Cerebellar nuclear complex (tissue), 1 donor: ENCODE measurements at places on chromosomes 3 and 15.

GRCh38 chr3:16300881-16301359 is 35.9 kb downstream of the OXNAD1 start:
- DNase-seq = no peak

DNA sequence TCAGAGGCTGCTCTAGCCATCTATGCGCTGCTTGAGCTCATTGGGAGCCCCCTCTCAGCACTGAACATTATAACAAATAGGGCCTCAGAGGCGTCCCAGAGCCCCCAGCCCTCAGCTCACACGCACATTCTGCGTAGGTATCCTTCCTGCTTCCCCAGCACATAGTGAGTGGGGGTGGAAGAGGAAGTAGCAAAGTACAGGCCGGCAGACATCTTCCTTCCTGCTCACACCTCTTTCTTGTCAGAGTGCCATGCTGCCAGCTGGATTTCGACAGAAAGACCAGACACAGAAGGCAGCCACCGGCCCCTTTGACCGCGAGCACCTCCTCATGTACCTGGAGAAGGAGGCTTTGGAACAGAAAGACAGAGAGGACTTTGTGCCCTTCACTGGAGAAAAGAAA is 16.6 kb downstream of the TMOD2 start:
- DNase-seq = no peak

DNA sequence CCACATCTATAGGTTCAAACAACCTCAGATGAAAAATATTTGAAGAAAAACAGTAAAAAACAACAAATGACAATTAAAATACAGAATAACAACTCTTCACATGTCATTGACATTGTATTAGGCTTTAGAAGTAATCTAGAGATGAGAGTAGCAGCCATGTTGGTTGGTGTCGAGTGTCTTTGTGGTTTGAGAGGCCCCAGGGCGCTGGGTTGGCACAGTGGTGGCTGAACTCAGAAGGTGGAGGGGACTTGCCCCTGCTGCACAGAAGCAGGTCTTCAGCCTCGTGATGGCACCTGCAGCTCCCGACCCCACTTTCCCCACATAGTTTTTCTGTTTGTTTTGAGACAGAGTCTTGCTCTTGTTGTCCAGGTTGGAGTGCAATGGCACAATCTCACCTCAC is 187.2 kb downstream of the OSBPL10 start:
- DNase-seq = no peak

GRCh38 chr15:67076147-67076843 is 10.9 kb downstream of the SMAD3 start:
- no peak for DNase-seq

DNA sequence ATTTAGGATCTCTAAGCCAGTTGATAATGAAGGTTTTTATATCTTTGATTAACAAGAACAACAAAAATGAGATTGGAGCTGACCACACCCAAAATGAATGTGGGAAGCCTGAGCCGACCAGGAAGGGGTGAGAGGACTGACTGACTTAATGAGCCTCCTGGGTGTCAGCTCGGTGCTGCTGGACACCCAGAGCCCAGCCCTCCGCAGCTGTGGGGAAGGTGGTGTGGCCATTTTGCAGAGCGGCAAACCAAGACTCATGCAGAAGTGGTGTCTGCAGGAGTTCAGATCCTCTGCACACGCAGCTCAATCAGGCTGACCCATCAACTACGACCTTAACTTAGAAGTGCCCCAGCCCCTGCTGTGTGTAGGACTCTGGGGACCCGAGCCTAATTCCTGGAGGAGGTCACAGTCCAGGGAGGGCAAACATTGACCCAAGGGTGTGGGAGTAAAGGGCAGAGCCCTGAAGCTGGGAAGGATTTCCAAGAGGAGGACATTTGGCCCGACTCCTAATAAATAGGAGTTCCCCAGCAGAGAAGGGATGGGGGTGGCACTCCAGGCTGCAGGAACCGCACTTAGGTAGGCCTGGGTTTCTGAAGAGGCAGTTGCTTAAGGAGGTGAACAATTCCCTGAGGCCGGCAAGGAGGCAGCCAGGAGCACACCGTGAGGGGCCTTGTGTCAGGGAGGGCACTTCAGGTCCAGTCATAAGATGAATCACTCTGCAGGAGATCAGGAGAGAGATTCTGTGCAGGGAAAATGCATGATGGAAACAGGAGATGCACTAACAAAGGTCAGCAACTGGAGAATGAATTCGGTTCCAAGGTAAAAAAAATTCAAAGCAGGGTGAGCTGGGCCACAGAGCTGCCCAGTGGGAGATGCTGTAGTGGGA is 197.1 kb upstream of the TPM1 start:
- no peak for DNase-seq

DNA sequence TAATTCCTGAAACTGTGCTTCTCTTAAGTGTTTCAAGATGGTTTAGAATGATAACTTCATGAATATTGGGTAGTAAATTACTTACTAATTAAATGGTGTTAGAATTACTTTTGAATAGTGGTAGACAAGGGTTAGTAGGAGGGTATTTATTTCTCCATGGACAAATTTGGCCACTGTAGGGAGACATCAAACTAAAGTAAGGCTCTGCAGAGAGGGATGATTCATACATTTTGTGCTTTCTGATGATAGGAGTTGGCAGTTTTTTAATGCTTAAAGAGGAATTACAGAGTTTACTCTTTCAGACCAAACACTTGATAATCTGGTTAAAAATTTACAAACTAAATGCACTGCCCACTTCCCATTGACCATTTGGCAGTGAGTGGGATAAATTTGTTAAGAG is 127.6 kb downstream of the NAALADL2 start:
- DNase-seq = no peak

DNA sequence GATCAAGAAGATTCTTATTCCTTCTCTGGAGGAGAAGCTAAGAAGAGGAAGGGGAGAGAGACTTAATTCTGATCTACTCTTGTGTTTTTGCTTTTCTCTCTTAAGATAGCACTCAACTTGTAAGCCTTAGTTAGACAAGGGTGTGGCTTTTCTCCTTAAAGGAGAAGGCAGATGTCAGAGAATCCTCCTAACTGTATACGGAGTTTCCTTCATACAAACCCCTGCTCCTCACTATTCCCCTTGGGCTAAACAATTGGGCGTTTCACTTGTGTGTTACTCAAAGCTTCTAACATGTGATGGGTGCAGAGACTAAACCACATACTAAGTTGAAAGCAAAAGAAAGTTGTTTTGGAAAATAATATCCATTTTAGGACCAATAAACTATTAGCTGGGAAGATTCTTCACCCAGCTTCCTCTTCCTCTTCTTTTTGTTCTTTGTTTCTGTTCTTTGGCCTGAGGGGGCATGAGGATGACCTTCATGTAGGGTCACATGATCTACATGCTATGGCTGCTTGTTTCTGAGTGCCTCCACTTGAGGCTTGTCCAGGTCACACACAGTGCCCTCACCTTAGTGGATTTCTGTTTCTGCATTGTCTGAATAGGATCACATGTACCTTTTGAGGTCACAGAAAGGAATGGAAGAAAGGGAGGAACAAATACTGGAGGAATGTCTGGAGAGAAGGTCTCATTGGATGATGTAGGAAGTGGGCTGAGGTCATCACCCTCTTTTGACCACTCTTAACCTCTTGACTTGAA is 14.6 kb downstream of the SPINK8 start:
- no peak for DNase-seq

DNA sequence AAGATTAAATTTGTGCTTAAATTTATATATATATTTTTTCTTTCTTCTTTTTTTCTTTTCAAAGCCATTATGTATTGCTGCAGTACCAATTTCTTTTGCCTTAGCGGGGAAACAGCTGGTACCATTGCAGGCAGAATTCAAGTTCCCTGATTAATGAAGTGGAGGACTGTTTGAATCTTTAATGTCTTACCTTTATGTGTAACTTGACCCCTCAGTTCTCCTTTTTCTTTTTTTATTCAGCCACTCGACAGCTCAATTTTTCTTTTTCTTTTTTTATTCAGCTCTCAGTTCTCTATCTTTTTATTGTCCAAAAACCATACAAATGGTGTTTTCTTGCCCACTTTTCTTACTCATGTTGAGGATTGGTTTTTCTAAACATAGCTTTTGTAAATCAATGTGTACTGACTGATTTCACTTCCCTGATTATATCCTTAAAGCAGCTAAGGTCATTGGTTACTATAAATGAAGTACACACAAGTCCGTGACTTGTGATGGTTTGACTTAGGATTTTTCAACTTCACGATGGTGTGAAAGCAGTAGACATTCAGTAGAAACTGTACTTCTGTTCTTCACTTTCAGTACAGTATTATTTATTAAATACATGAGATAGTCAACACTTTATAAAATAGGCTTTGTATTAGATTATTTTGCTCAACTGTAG is 22.8 kb downstream of the ATP2C1 start:
- DNase-seq = no peak

GRCh38 chr3:69761896-69762767 is 22.9 kb downstream of the MITF start:
- DNase-seq = no peak
